ENCODE measurements at places on chromosomes 11 and 22.

GRCh38 chr11:64084951-64085710 is 49.4 kb downstream of the FLRT1 start:
- DNase-seq = no peak

DNA sequence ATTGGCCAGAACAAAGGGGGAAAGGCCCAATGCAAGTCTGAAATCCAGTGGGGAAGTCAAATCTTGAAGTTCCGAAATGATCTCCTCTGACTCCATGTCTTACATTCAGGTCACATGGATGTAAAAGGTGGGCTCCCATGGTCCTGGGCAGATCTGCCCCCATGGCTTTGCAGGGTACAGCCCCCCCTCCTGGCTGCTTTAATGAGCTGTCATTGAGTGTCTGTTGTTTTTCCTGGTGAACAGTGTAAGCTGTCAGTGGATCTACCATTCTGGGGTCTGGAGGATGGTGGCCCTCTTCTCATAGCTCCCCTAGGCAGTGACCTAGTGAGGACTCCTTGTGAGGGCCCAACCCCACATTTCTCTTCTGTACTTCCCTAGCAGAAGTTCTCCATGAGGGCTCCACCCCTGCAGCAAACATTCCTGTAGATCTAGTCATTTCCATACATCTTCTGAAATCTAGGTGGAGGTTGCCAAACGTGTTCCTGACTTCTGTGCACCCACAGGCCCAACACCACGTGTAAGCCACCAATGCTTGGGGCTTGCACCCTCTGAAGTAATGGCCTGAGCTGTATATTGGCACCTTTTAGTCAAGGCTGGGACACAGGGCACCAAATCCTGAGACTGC is 9.3 kb downstream of the CARD18 start:
- no peak for DNase-seq

DNA sequence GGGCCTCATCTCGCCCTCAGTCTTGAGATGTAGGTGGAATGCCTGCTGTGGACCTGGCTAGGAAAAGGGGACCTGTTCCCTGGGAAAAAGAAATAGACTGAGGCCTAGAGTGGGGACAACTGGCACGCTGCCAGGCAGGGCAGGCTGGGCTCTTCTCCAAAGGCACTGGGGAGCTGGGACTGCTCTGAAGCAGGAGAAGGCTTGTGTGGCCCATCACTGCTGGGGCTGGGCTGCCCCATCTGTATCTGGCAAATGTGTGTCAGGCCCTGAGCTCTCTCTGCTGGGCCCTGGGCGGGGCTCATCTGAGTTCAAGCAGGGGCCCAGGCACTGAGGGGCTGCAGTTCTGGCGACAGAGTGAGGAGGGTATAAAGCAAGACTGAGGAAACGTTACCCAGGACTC is 32.9 kb downstream of the ARVCF start:
- DNase-seq = no peak

DNA sequence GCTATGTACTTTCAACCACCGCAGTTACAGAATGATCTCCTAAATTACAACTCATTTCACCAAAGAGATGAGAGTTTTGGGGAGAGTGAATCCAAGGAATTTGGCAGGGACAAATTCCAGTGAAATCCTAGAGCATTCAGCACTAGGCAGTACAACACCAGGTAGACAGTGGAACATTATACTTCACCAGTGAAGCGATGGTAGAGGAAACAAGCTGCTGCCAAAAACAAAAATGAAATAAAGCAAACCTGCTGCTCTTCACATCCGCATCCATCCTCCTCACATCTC is 16.9 kb downstream of the SMCO4 start:
- DNase-seq = no peak

DNA sequence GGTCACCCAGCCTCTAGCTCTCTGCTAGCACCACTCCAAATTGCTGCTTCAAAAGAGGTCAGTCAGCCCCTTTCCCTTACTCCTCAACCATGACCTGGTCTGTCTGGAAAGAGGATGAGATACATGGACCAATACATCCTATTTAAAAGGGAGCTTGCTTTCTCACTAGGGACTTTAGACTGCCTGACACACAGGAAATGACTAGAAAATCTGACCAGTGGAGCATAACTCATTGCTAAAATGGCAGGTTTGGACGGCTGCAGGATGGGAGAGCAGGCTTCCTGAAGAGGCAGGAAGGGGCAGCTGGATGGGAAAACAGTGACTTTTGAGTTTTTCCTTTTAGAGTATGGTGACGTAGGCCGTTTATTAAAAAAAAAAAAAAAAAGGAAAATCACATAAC is 25.3 kb downstream of the STIM1 start:
- DNase-seq = no peak

- DNase-seq = no peak
Measured at GRCh38 chr22:37095113-37095512, 14.4 kb downstream of the TMPRSS6 start.

- no peak for DNase-seq
Measured at GRCh38 chr11:2570841-2571597, 126.2 kb downstream of the KCNQ1 start.

GRCh38 chr11:64321533-64321932 is 3.6 kb downstream of the PRDX5 start:
- no peak for DNase-seq

- no peak for DNase-seq
Measured at GRCh38 chr22:42873356-42873755, 16.3 kb upstream of the ARFGAP3 start.

GRCh38 chr11:129965248-129965647 is 37.4 kb downstream of the PRDM10 start:
- DNase-seq = no peak

GRCh38 chr22:31753005-31753633 is 700 bp upstream of the DEPDC5 start:
- DNase-seq = peak; percentile 18

DNA sequence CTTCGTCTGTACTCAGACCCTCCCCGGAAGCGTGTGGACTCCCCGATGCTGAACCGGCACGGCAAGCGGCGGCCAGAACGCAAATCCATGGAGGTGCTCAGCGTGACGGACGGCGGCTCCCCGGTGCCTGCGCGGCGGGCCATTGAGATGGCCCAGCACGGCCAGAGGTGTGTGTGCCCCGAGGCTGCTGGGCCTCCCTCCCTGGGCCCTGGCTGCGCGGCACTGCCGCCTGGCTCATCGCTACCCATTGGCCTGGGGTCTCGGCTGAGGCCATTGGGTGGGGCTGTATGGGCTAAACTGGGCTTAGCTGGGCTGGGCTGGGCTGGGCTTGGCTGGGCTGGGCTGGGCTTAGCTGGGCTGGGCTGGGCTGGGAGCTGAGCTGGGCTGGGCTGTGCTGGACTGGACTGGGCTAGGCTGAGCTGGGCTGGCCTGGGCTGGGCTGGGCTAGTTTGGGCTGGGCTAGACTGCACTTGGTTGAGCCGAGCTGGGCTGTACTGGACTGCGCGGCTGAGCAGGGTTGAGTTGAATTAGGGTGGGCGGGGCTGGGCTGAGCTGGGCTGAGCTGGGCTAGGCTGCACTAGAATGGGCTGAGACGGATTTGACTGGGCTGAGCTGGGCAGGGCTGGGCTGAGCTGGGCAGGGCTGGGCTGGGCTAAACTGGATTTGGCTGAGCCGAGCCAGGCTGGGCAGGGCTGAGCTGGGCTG is 40.7 kb downstream of the MOB2 start:
- DNase-seq = no peak

DNA sequence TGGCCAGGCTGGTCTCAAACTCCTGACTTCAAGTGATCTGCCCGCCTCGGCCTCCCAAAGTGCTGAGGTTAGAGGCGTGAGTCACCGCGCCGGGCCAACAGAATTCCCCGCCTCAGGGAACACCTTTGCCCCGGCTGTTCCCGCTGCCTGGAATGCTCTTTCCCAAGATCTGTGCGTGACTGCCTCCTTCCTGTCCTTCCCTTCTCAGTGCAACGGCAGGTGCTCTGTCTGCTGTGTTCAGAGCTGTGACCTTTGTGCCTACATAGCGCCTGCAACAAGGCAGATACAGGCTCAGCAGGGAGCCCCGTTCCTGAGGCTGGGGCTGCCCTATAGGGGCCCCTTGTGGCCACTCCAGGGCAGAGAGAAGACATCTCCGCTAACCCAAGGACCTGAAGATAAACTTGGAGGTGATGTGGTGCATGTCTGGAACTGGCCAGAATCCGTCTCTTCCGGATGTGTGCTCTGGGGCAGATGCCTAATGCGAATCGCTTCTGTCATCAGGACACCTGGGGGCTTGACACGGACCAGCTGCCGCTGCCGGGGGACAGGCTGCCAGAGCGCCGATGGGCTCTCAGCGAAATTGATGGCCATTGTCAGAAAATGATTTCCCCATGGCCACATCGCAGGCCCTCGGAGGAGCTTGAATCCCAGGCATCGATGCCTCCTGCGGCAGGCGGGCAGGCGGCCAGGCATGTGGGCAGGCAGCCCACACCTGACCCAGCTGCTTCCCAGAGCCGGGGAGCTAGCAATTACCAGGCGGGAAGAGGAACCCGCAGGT is 43.5 kb upstream of the TCF20 start:
- DNase-seq = no peak

DNA sequence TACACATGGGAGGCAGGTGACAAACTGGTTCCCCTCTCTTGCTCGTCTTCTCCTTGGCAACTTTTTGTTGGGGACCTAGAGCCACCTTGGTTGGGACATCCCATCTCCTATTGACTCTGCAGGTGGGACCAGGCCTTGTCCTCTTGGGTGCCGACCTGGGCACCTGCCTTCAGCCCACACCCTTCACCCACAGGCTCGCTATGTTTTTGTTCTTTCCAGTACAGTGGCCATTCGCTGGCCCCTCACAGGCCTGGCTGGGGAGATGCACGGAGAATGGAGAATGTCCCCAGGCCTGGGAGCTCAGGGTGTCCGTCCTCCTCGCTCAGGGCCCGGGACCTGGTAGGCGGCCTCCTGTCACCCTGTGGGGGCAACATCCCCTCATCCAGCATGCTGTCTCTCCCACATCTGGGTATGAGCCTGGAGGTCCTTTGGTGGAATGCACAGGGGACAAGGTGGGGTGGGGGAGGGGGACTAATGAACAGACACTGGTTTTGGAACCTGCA is 14.9 kb upstream of the OMP start:
- no peak for DNase-seq

DNA sequence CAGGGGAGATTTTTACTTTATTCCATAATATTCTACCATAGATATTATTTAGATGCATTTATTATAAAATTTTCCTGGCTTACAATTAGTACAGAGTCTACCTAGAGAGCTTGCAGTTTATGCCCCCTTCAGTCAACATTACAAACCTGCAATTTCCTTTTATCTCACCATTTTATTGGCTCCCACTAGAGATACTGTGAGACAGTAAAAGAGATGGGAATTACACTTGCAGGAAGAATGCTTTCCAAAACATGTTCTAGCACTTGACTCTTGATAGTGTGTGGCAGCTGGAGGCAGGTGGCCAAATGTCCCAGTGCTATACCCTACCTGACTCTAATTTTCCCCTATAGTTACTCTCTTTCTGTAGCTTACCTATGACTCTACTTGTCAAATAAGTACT is 863.2 kb downstream of the DLG2 start:
- DNase-seq = no peak

GRCh38 chr22:42473484-42474193 is 41.4 kb upstream of the NFAM1 start:
- no peak for DNase-seq

GRCh38 chr22:47299863-47300697 is 537.6 kb downstream of the TBC1D22A start:
- DNase-seq = no peak

DNA sequence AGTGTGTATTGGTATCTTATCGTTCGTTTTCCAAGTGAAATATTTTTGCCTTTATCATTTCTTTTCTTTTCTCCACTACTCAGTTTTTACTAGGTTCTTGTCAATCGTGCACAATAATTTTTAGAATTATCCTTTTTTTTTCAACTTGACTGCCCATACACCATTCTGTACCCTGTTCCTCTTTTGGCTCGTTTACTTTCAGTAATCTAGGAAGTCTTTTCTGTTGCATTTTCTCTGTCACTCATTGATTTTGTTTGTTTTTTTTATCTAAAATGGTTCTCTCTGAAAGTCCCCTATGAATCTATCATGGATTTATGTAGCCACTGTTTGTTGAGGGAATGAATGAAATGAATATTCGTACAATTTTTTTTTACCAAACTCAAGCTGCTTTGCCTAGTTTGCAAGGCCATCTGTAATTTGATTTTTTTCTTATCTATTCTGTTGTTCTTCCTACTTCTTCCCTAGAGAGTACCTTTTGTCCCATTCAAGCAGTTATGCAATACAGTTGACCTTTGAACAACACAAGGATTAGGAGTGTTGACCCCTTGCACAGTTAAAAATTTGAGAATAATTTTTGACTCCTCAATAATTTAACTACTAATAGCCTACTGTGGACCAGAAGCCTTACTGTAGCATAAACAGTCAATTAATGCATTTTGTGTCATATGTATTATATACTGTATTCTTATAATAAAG is 166.3 kb downstream of the TMEM135 start:
- DNase-seq = no peak

GRCh38 chr11:37695283-37695682 is 1097.2 kb upstream of the RAG2 start:
- no peak for DNase-seq

- no peak for DNase-seq
Measured at GRCh38 chr22:26127126-26127525, 42.1 kb upstream of the SEZ6L start.

DNA sequence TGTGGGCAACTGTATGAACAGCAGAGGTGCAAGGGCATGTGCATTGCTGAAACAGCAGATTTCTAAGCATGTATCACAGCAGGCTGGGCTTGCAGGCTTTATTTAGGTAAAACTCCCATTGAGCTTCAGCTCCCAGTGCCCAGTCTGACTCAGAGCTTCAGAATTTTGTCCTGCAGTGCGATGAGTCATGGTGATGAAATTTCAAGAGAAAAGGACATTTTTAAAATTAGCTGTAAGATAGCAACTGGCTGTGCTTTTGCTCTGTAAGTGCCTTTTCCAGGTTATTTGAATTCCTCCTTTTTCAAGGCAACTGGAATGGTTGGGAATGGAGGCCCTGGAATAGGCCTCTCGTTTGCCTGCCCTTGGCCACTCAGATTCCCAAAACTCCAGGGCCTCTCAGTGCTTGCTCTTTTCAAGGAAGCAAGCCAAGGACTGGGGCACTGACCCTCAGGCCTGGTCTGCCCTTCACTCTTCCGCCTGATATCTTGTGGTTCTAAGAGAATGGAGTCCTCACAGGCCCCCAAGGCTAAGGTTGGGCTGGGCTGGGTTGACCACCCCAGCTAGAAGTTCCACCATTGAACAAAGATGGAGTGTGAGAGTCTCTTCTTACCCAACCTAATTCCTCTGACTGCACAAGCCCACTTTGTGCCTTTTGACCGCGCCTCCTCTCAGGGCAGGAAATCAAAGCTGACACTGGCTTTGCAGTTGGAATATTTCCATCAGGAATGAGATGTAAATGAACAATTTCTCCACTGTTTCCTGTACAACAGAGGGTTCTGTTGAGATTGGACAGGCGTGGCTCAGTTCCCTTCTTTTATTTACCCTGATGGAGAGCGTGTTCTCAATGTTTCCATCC is 59.5 kb upstream of the PRSS23 start:
- DNase-seq = peak; percentile 37

- no peak for DNase-seq
Measured at GRCh38 chr22:44024288-44024921, at the start of gene PARVB. Gene PARVB (plus strand): TSS chr22:44024302. CDS start chr22:44024340, 38 bp downstream.

- no peak for DNase-seq
Measured at GRCh38 chr11:104764710-104765045, 133.6 kb downstream of the CASP12 start.
